ENCODE measurements at places on chromosomes 3 and 15.

DNA sequence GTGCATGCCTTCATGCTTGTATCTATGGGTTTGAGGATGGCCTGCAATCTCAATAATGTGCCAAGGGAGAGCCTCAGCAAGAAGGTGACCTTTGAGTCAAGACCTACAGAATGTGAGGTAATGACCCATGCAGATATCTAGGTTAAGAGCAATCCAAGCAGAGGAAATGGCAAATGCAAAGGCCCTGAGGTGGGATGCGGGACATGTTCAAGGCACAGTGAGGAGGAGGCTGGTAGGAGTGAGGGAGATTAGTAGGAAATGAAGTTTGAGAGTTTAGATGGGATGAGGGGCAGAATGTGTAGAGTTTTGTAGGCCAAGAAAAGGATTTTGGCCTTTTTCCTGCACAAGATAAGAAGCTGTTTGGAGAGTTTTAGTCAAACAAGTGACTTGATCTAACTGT lies 4.7 kb upstream of the MAP2K5 start:
- DNase-seq = no peak

DNA sequence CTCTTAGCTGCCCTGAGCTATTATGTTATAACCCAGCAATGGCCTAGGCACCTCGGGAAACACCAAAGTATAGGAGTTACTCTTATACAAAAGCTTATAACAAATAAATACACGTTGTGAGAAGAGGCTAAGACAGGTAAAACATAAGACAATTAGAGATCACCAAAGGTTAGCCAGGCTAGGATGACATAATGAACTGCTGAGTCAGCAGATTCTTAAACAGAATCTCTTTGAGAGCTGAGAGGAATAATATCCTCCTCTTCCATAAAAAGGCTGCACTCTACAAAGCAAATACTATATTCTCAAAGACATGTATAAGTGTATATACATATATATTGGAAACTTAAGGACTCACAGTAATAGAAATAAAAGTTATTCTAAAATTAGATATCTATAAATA lies 37.2 kb downstream of the GOLIM4 start:
- DNase-seq = no peak

DNA sequence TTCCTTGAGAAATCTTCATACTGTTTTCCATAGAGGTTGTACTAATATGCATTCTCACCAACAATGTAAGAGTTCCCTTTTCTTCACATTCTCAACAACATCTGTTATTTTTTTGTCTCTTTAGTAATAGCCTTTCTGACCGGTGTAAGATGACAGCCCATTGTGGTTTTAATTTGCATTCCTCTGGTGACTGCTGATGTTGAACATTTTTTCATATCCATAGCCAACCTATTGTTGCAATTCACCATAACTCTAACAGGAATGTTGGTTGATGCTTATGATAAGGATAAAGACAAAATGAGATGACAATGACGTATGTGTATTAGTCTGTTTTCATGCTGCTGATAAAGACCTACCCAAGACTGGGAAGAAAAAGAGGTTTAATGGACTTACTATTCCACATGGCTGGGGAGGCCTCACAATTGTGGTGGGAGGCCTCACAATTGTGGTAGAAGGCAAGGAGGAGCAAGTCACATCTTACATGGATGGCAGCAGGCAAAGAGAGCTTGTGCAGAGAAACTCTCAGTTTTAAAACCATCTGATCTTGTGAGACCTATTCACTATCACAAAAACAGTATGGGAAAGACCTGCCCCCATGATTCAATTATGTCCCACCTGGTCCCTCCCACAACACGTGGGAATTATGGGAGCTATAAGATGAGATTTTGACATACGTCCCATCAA lies 37.6 kb upstream of the RHCG start:
- DNase-seq = peak; percentile 58

- no peak for DNase-seq
These were observed 42.5 kb upstream of the SRGAP3 start for GRCh38 chr3:9291821-9292410.

DNA sequence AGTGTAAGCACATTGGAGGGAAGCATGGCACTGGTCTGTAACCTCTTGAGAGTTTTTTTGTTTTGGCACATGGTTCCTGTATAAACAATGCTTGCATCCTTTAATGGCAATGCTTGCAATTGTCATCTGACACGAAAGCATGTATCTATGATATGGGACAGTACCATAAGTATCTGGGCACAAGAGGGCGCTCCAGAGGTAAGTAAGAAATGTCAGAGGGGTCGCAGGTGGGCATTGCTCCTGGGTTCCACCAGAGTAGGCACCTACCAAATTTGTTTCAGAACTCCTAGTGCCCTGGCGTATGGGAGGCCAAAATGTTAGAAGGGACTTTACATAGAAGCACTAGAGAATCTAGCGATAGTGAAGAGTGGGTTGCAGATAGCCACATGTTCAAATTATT lies 58.7 kb upstream of the BCHE start:
- DNase-seq = no peak

- peak; percentile 43 for DNase-seq
These were observed 161.3 kb upstream of the SLC2A2 start for GRCh38 chr3:171187706-171188290.

DNA sequence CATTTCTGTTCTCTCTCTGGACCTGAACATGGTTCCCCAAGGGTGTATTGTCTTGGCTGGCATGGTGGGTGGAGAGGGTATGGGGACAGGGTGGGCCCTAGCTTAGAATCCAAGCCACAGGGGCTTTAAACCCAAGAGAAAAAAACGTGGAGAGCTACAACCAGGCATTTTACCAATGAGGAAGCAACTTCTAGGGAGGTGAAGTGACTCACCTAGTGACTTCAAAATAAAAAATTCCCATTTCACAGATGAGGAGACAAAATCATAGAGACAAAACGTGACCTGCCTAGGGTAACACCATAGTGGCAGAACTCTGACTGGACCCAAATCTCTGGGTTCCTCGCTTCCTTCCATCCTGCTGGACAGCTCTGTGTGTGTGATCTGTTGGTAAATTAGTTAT lies 216.8 kb downstream of the RPLP1 start:
- no peak for DNase-seq

- DNase-seq = peak; percentile 11
These were observed 110.0 kb downstream of the AQP9 start for GRCh38 chr15:58247855-58248842.

- DNase-seq = peak; percentile 57
These were observed 82.8 kb downstream of the MAGI1 start for GRCh38 chr3:65955792-65956477.

DNA sequence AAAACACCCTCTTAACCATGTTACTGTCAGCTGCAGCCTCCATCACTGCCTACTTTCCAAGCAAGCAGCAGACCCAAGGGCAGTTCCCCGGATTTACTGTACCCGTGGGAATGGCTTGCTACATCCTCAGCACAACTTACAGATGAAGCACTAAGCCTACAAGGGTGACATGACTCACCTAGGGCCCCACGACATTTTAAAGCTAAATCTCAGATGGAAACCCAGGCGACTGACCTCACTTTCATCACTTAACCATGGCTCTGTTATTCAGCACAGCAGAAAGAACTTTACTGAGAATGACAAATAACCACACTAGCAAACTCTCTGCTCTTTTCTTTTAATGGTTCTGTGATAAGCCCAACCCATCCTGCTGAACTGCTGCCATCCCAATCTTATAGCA lies 65.6 kb downstream of the SUMF1 start:
- no peak for DNase-seq

DNA sequence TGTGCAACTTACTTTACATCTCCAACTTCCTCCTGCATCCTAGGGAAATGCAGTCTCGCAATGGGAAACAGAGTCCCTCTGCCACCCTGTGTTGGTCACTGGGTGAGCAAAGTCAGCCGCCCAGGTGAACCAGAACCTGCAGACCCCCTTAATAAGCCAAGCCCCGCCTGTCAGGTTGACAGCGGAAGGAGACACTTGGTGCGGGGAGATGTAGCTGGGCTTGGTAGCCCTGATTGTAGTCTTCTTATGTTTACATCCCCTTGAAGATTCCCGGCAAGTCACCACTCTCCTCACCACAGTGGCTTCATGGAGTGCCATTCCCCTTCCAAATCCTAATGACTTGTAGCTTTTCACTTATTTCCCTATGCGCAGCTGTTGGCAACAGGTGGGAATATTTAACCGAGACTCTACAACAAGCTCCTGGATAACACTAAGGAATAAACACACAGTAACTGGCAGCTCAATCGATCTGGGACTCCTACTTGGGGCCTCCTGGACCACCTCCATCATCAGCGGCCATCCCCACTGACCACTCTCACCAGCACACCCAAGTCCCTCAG lies 17.7 kb upstream of the CLSTN2 start:
- DNase-seq = no peak

DNA sequence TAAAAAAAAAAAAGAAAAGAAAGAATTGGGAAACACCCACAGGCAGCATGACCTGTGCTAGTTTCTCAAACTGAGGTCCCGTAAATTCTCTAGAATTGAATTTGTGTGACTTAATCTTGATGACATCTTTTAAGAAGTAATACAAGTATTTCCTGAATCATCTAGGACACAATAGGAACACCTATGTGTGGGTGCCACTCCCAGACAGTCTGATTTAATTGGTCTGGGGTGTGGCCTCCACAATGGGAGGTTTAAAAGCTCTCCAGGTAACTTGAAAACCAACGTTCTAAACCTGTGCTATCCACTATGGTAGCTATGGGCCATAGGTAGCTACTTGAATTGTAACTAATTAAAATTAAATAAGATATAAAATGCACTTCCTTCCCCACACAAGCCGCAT lies 28.1 kb downstream of the CFAP92 start:
- no peak for DNase-seq

- no peak for DNase-seq
These were observed 152.3 kb downstream of the CACNA2D3 start for GRCh38 chr3:54274607-54275006.

GRCh38 chr3:10583798-10584708 lies 78.7 kb upstream of the ATP2B2 start:
- DNase-seq = no peak

- no peak for DNase-seq
These were observed 870 bp upstream of the CHAC1 start for GRCh38 chr15:40952301-40952900.

GRCh38 chr3:42668793-42669217 lies 15.3 kb downstream of the ZBTB47 start:
- peak; percentile 41 for DNase-seq

- DNase-seq = no peak
These were observed 170.7 kb downstream of the NAALADL2 start for GRCh38 chr3:175029828-175030227.

DNA sequence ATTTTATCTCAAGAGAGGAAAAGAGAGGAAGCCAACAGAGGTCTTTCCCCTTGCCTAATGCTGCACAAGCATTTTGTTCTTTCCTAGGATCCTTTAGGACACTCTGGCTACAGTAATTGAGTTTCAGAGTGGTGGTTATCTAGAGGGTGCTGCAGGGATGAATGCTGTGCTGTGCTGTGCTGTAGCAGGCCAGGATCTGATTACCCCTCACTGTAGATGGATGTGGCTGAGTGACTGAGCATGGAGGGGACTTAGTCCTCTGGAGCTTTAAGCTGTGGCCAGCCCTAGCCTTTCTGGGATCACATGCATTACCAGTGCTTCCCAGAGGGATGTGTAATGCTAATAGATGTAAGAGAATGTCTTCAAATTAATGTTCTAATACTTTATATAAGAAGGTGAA lies 94.8 kb downstream of the SLC9A9 start:
- no peak for DNase-seq

DNA sequence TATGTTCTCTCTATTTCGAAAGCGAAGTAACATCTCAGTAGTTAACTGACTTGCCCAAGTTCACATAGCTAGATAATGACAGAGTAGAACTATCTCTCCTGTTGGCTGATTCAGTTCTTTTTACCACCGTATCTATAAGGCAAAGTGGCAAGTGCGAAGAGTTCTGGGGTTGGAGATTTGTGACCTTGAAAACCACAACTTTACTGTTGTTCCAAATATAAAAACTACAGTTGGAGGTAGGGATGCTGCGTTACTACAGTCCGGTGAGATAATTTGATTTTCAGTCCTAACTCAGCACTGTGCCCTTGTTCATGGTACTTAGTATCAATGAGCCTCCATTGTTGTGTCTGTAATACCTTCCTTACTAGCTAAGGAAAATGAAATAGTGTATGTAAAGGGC lies 71.2 kb upstream of the GOLGA8B start:
- no peak for DNase-seq

GRCh38 chr3:152376351-152377183 lies 107.8 kb downstream of the MBNL1 start:
- peak; percentile 40 for DNase-seq

- peak; percentile 71 for DNase-seq
These were observed 203.7 kb downstream of the ABHD5 start for GRCh38 chr3:43894176-43895049.

- DNase-seq = no peak
These were observed 13.1 kb upstream of the ITPKA start for GRCh38 chr15:41480396-41481140.
